NCI-H446 treated with DMSO at 0.1 percent for 48 hours (cell line): ENCODE measurements at places on chromosomes 13 and 19.

DNA sequence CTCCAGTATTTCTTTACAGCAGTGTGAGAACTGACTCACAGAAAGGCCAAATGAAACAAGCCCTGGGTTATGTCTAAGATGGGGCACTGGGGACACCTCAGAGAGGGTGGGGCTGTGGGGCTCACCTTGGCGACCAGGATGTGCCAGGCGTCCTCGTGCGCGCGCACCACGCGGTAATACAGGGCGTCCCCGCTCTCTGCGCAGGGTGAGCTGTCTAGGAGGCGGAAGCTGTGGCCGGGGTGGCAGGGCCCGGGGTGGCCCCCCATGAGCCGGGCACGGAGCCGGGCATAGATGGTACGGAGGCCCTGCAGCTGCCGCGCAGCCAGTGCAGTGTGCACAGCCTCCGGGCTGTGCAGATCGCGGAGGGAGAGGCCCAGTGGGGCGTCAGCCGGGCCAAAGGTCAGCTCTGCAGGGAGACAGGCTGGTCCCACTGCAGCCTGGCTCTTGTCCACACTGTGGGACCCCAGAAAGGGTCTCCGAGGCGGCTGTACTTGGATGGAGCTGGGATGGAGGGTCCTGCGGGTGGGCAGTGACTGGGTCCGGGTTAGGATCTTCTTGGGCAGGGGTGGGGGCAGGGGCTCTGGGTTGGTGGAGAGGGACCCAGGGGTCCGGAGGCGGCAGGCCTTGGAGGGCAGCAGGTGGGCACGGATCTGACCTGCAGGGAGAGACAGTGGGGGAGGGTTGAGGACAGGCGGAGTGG lies 3.4 kb downstream of the PEAK3 start:
- DNase-seq: no peak

GRCh38 chr19:15507068-15508034 lies 974 bp upstream of the CYP4F22 start:
- no peak for DNase-seq

GRCh38 chr19:33246709-33247440 lies 21.2 kb upstream of the SLC7A10 start:
- no peak for DNase-seq

DNA sequence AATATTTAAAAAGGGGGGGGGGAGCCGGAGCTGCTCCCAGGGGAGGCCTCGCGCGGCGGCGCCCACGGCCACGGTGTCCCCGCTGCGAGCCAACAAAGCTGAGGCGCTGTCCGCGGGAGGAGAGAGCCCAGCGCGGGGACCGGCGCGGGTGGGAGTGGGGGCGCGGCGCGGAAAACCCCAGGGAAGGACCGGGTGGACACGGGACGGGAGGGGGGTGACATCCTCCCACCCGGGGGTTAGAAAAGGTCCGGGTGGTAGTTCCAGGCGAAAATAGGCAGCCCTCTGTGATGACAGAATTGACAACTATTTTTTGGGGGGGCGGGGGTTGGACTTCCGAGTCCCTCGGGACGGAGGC lies 11.1 kb upstream of the SOX1 start:
- DNase-seq: no peak

DNA sequence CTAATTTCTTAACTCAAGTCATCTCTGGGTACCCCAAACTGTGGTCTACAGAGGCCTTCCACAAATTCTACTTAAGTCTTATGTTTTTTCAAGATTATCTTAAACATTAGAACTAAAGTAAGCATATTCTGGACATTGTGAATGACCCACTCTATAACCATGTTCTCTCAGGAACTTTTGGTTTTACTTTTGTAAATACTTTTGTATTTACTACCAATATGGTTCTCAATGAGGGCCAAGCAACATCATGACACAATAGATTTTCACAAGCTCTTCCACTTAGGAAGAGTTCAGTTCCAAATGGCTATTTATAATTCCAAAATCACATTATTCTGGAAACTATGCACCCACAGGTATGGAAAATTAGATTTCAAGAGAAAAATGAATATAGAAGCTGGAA lies 10.8 kb downstream of the DIAPH3 start:
- no peak for DNase-seq
